Head of caudate nucleus (tissue), 42 donors: ENCODE measurements at places on chromosomes 1 and 21.

DNA sequence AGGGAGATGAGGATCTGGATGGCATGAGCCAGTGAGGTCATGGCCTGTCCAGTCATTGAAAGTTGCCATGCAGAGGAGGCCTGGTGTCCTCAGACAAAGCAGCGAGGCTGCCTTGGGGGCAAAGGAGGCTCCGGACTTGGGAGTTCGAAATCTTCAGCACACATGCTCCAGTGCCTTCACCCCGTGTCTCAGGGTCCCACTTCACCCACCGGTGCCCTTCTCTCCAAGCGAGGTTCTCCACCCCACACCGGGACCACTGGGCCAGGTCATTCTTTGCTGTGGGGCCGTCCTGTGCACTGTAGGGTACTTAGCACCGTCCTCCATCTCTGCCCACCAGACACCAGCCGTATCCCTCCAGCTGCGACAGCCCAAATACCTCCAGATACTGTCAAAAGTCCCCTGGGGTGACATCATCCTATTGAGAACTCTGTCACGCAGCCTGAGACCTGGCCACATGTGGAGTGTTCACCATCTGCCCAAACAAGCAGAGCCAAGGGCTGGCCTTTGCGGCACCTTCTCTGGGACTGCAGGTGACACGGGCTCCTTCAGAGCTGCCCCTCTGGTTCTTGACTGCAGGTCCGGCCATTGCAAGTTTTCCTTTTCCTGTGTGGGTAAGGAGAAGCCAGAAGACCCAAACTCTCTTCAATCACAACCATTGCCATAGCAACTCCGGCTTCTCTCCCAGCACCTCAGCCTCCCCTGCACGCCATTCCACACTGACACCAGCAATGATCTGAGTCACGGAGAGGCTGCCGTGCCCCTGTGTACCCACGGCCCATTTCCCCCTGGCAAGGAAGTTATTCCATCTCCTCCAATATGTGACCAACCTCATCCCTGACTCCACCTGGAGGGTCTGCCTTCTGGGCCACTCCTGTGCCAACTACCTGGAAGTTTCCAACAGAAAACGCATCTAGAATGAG, 20.4 kb upstream of the PDE9A start:
- DNase-seq = no peak

- no peak for DNase-seq
Observed at GRCh38 chr1:22832414-22832786, 121.8 kb downstream of the EPHB2 start.

- no peak for DNase-seq
Observed at GRCh38 chr1:116252785-116253184, 120.3 kb upstream of the ATP1A1 start.

GRCh38 chr21:35648512-35648911, 411.8 kb downstream of the SETD4 start:
- no peak for DNase-seq

GRCh38 chr1:222813866-222814535, 838 bp upstream of the DISP1 start:
- no peak for DNase-seq
